ENCODE measurements at places on chromosomes 3 and 15.

- DNase-seq = no peak
Observed at GRCh38 chr3:123353850-123354233, 95.0 kb downstream of the ADCY5 start.

GRCh38 chr3:60809857-60810610 is 441.2 kb downstream of the FHIT start:
- no peak for DNase-seq

DNA sequence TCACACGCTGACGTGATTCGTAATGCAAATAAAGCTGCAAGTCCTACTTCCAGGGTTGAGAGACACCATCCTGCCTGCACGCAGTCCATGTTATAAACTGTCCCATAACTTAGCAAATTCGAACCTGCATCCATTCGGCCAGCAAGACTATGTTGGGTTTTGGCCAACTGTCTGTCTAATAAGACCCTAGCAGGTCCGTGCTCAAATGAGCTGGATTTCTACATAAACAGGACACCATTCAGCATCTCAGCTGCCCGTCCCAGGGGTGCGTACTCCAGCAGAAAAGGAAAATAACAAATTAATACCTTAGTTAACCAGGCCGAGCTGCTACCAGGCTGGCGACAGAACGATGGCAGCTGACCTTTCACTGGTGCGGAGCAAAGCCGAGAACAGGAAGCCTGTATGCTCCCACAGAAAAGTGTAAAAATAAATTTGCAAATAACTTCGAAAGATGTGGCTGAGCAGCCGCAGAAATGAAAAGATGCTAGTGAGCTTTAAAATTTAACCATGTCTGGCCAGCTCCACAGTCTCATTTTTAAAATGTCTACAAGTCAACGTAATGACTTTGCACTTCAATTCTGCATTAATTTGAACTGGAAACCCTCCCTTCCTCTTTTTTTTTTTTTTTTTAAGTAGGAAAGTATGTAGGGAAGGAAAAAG is 97.1 kb upstream of the SNRPA1 start:
- DNase-seq = no peak

DNA sequence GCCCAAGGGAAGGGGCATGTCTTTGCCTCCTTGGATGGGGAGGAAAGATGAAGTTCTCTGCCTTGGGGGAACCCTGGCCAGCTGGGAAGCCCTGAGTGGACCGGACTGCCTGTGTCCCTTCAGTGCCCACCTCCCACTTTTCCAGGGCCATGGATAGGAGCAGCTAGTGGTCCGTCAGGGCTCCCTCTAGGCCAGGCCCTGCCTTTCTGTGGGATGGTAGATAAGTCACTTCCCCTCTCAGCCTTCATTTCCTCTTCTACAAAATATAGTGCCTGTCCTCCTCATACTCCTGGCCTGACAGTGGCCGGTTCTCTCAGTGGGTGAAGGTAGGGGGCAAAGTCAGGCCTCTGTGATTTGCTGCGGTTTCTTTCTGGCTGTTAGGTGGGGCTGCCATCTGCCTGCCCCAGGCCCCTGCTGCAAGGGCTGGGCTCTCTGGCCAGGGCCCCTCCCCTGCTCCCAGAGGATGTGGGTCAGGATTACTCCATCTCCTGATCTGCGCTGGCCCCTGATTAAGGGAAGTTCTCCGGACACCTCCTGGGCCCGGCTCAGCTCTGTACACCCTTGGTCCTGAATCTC is 1.4 kb downstream of the PLEKHO2 start:
- DNase-seq = no peak

DNA sequence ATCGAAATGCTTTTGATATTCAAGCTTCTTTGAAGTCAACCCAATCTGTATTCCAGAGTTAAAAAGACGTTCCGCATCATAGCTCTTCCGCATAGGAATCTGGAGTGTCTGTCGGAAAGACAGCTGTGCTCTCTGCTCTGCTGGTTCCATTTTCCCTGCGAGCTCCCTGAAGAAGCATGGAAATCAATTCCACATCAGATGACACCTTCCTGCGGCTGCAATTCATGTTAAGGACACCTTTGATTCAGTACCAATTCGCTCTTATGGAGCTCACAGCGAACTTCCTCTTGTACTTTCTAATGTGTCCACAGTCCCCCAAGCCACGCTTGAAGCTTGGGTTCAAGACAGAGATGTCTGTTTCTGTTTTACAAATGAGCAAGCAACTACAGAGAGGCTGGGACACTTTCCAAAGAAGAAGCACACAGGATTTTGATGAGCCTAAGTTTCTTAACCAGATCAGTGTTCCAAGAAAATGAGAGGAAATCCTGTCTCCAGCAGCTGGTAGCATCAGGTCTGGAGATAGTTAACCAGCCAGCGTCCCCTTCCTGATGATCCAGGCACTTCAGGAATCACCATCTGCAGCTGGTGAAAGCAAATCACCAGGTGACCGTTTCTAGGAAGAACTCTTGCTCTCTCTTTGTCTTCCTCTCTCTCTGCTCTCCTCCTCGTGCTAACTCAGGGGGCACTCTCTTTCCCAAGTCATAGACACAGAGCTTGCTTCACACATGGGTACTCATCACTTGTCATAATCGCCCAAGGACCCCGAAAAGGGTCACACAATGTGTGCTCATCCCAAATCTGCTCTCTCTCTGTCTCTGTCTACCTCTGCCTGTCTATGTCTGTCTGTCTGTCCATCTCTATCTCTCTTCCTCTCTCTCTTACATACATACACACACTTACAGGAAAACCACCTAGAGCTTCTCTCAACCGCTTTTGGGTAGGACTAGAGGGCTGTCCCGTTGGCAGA is 281.8 kb downstream of the FAM43A start:
- DNase-seq = no peak

DNA sequence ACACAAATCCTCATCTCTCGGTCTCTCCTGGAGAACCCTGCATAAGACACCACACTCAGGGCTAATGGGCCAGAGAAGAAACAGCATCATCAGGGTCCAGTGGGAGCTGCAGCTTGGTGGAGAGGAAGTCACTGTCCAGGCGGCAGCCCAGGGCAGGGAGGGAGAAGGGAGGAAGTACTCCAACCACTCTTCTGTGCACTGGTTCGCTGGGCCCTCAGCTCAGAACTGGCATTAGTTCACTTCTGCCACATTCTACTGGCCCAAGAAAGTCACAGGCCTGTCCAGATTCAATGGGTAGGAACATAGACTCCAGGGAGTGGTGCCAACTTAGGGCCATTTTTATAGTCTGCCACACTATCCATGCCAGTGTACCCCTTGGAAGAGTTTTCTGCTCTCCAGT is 169.0 kb downstream of the ABHD5 start:
- DNase-seq = no peak

GRCh38 chr15:93485438-93486327 is 396.7 kb upstream of the RGMA start:
- DNase-seq = no peak

- no peak for DNase-seq
Observed at GRCh38 chr3:40213556-40213955, 96.0 kb upstream of the EIF1B start.

Data from Jurkat, Clone E6-1 (cell line).